ENCODE measurements at places on chromosomes 12 and 14. TPM values are rescaled to one million over a fixed set of nuclear protein-coding genes. Genes with fewer than 3 reads are reported as not detected.

The RPS6KL1 gene
- polyA plus RNA-seq, result 0.52 TPM

The TAS2R30 gene
- not detected for polyA plus RNA-seq

The AKAP5 gene
- polyA plus RNA-seq, result 0.30 TPM

DNA sequence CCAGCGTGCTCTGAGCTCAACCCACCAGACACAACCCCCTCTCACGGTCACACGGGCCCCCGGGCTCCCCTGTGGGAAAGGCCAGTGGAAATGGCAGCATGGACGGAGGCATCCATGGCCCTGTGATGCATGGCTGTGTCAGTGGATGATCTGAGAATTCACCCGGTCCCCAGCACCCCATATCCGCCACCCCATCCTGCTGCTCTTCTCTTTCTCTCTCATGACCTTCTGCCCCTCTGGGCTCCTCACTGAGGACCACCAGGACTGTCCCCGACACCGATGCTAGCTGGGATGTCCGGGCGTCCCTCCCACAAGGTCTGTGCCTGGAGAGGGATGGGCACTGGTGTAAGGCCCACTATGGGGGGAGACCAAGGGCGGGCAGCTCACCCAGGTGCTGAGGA is 282.2 kb downstream of the ADGRD1 start:
- no peaks in the 10 kb centered on the region for H3K27me3 ChIP-seq
- no peak overlapping the region for H3K4me3 ChIP-seq
- no peaks in the 10 kb centered on the region for H3K36me3 ChIP-seq

DNA sequence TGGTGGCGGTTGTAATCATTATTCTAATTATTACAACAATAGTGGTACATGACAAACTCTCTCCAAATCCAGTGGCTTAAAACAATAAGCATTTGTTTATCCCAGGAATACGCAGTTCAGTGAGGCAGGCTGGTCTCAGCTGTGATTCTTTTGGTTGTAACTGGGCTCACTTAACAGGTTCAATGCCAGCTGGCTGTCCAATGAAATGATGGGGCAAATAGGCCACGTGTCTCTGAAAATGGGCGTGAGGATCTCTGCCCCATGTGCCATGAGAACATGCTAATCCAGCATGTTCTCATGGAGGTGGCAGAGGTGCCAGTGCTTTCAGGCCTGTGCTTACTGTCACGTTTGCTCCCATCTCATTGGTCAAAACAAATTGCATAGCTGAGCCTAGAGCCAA is 73.1 kb upstream of the CLMN start:
- DNase-seq, result no peak
- no peak overlapping the region for H3K27ac ChIP-seq
- H3K36me3 ChIP-seq, result no peaks in the 10 kb centered on the region
- no peak overlapping the region for H3K4me3 ChIP-seq

Data from fibroblast of lung (primary cell).